ENCODE measurements at places on chromosomes 6 and 20.
A peak's percentile ranks its signal among the peaks of the same experiment; 100 is the strongest.

- peak; percentile 26 for DNase-seq
Measured at GRCh38 chr6:113449051-113449450, 408.1 kb upstream of the MARCKS start.

DNA sequence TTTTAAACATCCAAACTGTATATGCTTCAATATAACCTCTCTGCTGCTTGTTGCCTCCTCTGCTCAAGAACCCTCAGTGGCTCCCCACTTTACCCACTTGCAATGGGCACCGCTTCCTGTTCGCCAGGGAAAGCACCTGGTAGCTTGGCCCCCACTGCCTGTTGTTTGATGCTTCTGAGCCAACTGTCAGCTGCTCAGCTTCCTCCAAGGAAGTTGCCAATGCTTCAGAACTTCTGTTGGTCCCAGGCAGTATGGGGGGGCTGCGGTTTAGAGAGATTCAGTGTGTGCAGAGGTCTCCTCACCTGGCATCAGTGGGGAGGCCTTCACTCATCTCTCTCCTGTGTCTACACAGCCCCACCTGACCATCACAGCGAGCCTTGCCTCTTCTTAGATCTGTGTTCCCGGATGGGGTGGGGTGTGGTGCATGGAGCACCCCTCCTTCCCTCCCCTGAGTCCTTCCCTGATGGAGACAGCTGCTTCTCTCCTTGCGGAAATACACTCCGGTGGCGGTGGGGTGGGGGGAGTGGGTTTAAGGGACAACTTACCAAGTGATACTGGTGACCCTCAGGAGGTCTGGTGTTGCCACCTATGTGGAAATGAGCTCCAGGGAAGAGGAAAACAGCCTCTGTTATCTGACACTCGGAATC is 308.1 kb downstream of the CDH26 start:
- no peak for DNase-seq

DNA sequence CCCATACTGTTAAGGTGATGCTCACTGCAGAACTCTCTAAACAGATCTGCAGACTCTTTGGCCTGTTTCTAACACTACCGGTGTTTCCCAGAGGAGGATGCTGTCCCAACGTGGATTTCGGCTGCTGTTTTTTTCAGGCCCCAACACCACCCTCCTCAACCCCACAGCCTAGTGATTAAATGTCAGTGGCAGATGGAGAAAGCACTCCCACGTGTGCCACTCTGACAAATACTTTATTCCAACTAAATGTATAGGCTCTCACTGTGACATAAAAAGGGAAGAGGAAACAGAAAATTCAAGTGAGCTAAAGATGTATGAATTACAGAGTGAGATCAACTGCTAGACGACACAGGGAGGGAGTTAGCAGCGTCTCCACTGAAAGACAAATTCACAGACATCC is 3.6 kb downstream of the TBC1D20 start:
- DNase-seq, result no peak

DNA sequence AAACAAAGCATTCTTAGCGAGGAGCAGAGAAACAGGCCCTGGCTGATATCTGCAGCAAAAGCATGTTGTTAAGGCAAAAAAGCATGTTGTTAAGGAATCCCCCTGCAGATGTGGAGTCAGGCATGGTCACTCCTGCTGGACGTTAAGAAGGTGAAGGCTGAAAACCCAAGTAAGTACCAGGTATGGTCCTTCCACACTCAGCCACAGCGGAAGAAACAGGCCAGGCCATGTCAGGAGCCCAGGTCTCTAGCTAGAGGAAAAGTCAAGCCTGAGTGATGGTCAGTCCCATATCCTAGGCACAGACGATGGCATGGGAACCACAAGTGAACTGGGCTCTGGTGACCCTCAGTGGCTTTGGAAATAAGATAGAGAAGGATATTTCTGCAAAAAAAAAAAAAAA is 32.5 kb upstream of the MAS1L start:
- DNase-seq, result no peak

DNA sequence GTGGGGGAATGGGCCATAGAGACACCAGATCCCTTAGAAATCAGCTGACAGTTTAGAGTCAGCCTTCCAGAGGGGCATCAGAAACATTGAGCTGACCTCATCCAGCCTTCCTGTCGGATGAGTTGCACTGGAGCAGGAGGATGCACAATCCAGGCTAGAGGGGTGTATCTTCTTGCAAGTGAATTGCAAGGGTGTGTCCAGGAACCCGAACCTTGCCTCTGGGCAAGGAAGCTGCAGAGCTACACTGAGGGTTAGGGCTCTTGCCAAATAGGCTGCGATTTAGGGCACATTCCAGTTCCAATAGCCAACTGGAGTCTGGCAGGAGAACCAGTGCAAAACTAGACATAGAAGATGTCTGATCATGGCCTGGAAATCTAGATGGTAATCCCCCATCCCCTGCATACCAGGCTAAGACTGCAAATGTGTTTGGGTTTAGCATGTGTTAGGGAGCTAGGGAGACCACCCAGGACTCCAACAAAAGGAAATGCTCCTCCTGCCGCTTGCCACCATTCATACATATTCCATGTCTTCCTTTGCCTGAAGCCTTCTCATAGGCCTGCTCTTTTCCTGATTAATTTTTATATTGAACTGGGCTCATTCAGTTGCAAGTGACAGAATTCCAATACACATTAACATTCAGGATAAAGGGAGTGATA is 6.3 kb upstream of the UTRN start:
- DNase-seq, result peak; percentile 82

DNA sequence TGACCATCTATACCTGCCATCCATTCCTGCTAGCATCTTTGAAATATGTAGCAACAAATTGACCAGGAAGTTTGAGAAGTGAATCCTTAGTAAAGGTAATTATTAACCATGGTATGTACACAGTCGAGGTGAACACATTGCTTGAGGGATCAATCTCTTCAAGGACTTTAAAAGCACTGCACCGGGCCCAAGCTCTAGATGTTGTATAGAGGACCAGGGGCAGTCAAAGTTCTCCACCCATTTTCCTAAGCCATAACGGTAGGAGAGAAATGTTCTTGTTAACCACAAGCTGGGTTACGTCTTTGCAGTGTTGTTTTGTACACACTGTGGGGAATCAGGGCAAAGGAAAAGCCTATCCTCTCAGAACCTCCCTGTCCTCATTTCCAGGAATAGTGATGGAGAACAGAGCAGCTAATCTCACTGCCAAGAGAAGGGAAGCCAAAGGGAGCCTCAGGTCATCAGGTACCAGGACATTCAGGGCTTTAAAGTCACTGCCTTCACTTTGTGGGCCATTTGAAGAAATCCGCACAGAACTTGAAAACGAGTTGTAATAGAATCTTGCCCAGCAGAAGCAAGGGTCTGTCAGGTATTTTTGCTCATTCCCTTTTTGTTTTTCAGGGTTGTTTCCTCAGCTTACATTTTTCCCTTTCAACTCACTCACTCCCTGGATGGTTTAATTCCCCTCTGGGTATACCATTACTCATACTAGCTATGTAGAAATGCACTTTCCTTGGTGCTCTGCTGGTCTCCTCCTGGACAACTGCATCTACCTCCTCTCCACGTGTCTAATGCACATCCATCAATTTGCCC is 5.3 kb upstream of the PM20D2 start:
- DNase-seq, result peak; percentile 6

- peak; percentile 92 for DNase-seq
Measured at GRCh38 chr6:28941684-28942448, 18.1 kb upstream of the TRIM27 start.

DNA sequence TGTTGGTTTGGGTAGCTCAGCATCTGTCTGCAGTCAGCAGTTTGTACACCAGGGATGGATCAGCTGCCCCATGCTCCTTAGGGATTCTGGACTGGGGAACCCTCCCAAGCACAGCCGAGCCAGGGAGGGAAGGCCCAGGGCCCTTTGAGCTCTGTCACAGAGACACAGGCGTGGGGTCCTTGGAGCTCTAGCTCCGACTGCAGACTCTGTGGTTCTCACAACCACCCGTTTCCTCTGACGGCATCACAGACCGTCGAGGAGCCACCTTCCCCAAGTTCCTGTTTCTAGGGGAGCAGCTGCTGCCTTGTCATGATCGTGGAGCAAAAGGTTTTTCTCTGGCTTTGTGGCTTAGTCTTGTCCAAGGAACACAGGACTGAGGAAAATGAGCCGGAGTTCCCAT is at the start of gene SLA2:
SLA2 (minus strand) TSS at position 199 of the 400 bp plus-strand sequence. CDS start 4,861 bp downstream, outside the sequence.
- DNase-seq, result no peak

GRCh38 chr6:74492587-74492986 is 713.3 kb downstream of the COL12A1 start:
- no peak for DNase-seq

GRCh38 chr6:73513496-73513854 is 7.4 kb downstream of the EEF1A1 start:
- DNase-seq, result peak; percentile 26

- DNase-seq, result no peak
Measured at GRCh38 chr6:4521070-4521469, 255.1 kb upstream of the CDYL start.

GRCh38 chr6:52000064-52000463 is 87.3 kb downstream of the PKHD1 start:
- peak; percentile 56 for DNase-seq

DNA sequence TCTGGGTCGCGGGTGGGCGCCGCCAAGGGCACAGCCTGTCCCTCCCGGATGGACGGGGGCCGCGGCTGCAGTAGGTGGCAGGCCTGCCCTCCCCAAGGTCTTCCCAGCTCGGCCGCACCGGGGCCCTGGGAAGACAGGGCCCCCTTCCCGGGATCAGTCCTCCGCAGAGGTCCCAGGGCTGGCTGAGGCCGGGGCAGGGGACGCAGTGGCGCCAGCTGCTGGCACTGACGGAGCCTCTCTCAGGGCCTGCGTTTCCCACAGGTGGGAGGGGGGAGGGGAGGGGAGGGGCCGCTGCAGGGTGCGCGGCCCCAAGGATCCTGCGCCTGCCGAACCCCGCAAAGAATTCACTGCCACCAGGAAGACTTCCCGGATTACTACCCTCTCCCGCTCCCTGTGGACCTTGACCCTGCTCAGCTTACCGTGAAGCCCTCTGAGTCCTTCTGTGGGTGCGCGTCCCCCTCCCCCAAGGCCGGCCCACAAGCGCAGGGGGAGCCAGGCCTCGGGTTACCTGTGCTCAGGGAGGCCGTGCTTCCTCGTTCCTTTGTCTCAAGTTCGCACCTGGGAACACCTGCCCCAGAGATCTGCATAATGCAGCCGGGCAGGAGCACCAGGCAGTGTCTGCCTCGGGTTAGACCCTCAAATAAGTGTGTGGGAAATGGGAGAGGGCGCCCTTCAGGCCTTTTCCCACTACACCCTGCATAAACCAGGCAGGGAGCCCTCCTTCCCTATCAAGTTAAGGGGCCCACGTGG is 5.1 kb downstream of the LZTS3 start:
- DNase-seq, result no peak

GRCh38 chr20:64188682-64189529 is 24.7 kb downstream of the MYT1 start:
- peak; percentile 31 for DNase-seq

GRCh38 chr6:22448291-22448711 is 121.1 kb upstream of the HDGFL1 start:
- peak; percentile 86 for DNase-seq

DNA sequence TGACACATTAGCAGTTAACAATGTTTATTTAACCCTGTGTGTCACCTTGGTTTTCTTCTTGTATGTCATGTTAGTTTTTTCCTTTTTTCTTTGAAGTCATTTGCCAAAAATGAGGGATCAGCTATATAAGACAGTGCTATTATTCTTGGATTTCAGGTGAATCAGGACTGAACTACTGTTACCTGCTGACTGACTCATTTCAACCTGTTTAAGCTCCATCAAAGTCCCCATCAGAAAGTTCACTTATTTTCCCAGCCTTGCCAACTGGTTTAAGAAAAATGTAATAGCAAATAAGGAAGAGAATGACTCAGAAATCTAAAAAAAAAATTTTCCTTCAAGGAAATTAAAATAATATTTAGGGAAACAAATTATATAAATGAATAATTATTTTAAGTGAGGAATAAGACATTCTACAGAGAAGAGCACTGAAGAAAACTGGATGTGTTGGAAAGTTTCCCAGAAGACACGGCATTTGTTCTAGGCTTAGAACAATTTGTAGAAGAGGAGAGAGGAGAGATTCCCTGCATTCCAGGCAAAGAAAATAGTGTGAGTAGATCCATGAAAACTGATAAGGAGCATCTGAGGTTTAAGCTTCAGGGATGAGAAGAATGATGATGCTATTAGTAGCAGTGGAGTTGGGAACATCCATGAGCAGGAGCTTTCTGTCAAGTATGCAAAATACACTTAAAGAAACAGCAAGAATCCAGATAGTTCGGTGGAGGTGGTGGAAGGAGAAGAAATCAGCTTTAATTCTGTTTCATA is 84.9 kb upstream of the SIM1 start:
- DNase-seq, result peak; percentile 73

- no peak for DNase-seq
Measured at GRCh38 chr20:32628960-32629530, 43.9 kb upstream of the NOL4L start.

- no peak for DNase-seq
Measured at GRCh38 chr6:39792540-39793450, 619 bp downstream of the DAAM2 start.

DNA sequence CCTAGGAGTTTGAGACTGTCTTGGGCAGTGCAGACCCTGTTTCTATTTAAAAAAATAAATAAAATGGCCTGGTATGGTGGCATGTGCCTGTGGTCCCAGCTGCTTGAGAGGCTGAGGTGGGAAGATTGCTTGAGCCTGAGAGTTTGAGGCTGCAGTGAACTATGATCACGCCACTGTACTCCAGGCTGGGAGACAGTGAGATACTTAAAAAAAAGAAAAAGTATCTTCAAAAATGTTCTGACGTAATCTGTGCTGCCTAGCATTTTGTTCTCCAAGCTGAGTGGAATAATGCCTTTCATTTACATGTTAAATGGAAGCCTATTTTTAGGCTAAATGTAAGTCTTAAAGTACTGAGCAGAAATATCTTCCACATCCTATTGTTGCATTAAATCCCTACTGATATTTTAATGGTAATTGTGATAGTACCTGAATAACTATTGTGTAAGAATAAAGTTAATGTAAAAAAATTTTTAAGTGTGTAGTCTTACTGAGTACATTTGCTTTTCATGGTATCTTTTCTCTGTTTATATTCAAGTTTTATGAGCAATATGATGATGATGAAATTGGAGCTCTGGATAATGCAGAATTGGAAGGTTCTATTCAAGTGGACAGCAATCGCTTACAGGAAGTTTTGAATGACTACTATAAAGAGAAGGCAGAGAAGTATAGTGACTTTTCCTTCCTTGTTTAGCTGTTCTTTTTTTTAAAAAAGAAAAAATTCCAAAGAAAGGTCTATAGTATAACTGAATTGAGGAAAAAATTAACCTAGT is 4.2 kb upstream of the ZC2HC1B start:
- no peak for DNase-seq

Measured in PC-3 (cell line).